ENCODE measurements at places on chromosomes 2 and 18. TPM values are rescaled to one million over a fixed set of nuclear protein-coding genes. Genes with fewer than 3 reads are reported as not detected.

Gene IL1F10
- not detected for total RNA-seq

Gene FZD7
- total RNA-seq: 10.5 TPM

Gene GULP1
- 15.9 TPM for total RNA-seq

Gene RBM43
- total RNA-seq: 5.6 TPM

Gene APCDD1
- 0.12 TPM for total RNA-seq

Gene CROCC2
- not detected for total RNA-seq

DNA sequence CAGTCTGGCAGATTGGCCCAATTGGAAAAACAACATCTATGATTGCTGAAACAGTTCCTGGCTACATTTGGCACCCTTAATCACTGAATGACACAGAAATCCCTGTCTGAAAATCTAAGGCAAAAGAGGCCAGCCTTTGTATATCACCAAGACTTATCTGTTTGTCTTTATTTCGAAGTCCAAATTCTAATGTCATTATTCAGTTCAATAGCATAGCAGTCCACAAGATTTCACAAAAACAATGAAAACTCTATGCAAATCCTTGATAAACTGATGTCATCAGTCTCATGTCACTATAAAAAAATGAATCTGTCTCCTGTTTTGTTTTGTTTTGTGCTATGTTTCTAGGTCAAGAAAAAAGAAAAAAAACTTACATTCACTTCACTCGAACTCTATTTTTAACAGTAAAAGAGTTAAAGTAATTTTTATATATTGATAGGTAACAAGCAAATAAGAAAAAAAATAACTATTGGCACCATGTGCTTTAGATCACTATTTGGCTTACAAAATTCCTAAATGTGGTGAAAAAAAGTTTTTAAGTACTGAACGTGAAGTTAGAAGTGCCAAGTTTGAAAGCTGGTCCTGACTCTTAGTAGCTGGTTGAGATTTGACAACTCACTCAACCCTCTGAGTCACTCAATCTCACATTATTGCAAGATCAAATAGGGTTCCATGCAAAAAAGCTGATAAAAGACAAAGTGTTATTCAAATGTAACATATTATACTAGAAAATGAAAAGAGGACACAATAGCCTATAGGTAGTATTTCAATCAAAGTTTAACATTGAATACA is 359.3 kb downstream of the IRS1 start:
- no peak for DNase-seq

GRCh38 chr18:44626807-44627206 is 53.9 kb upstream of the SETBP1 start:
- no peak for DNase-seq

DNA sequence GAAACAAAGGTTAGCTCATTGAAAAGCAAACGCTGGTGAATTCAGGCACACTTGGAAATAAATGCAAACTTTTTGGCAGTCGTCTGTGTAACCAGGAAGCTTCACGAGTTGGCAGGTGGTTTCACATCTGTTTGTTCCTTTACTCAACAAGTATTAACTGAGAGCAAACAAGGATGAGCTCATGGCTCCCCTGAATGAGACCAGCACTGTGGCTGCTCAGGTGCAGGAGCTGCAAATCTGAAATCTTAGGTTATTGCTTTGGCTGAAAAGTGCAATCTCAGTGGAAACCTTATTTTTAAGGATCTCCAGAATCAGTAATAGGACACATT is 46.3 kb downstream of the SH3RF3 start:
- DNase-seq: no peak

GRCh38 chr2:152718909-152719645 is 657 bp downstream of the ARL6IP6 start:
- no peak for DNase-seq

DNA sequence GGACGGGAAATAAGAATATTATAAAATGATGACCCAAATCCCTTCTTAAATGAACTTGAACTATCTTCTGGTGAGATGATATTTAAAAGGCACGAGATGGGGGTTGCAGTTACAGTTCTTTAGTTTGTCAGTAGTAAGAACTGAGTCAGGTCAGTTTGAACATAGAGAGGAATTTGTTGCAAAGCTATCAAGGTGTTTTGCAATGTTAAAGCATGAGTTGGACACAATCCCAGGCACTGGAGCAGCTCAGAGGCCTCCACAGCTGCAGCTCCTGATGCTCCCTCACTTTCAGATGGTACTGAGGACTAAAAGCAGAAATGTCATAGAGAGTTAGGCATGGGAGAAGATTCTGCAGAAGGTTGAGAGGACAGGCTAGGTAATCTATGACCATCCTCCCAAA is 236.0 kb downstream of the BCL2 start:
- DNase-seq: no peak

DNA sequence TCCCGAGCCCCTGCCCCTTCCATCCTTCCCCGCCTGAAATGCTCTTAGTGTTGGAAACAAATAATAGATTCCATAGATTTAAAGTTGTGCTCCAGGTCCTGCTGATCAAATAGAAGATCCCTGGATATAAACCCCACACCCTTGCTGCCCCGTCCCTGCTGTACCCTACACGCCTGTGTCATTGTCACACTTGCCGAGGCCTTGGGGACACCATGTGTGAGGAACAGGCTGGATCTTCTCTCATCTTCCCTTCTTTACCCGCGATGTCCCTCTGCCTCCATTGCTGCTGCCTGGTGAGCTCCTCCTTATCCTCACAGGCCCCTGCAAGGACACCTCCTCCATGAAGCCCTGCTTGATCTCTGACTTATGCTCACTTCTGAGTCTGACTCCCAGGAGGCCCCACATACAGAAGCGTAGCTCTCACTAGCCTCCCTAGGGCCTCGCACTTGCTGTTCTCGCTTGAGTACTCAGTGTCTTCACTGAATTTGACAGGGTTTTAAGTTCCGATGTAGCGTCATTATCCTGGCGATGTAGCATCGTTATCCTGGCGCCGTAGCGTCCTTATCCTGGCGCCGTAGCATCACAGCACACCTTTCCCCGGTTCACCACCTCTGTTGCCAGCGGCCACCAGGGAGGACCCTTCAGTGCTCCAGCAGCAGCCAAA is 221.9 kb downstream of the NDUFA10 start:
- no peak for DNase-seq

DNA sequence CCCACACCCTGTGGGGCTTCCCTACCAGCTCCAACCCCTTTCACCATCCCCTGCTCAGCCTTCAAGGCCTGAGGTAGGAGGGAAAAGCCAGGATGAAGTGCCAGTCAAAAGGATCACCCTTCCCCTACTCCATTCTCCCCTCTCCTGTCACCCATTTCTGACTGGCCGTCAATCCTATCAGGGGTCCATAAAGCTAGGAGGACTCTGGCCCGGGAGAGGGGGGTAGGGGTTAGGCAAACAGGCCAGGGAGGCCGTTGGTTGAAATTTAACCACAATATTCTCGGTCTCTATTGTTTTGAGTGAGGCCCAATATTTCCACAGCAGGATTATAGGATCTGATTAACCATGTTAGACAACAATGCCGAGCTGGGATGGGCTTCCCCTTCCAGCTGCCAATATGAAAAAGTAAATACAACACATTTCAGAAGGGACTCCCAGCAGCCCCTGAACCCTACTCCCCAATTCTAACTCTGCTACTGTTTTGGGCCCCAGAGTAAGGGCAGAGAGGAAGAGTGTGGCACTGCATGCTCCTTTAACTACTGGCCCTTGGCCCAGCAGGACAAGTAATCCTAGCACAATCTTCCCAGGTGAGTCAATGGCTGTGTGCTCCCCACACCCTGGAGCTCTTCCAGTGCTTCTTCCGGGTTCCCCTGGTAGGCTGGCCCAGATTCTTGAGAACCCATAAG is 10.6 kb upstream of the IHH start:
- DNase-seq: no peak

All from glomerular endothelial cell (primary cell).